ENCODE measurements at places on chromosomes 11 and 22.
A peak's percentile ranks its signal among the peaks of the same experiment; 100 is the strongest.

- DNase-seq = no peak
Observed at GRCh38 chr11:35486446-35486845, 39.0 kb downstream of the PAMR1 start.

DNA sequence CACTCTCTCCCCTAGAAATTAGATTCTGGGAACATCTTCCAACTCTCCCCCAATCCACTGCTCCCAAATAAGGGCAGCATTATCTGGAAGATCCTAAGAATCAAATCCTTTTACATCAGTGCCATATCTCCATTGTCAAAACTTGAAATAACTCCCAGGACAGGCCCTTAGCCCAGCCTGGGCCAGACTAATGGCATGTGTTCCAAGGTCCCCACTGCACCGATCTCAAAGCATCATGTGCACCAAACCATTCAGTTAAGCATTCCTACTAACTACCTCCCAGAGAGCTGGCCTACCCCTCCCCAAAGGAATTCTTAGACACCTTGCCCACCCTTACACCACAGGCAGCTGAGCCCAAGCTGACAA is 44.2 kb upstream of the POU2AF1 start:
- no peak for DNase-seq

DNA sequence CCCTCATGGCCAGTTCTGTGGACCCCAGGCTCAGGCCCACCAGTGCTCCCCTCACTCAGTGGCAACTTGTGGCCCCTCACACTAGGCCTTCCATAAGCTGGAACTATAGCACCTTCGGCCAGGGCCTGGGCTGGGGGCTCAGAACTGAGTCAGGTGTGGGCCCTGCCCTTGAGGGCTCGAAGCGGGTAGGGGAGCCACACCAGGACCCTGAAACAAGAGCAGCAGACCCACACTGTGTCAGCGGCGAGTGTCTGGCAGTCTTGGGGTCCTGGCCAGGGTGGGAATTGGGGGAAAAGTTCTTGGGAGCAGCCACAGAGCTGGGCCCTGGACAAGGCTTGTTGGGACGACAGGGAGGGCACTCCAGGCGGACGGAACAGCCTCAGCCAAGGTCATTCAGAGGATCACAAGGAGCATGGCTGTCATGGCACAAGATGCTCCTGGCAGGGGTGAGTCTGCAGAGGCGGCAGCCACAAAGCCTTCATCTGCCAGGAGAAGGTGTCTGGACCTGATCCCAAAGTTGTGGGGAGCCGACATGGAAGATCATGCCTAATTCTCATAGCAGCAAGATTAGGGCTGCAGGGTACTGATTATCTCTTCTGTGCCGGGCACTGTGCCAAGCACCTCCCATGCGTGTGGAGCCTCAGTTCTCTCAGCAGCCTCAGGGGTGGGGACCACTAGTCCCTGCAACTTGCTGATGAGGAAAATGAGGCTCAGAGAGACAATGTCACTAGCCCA is 50.7 kb downstream of the SHISAL1 start:
- no peak for DNase-seq

- DNase-seq = no peak
Observed at GRCh38 chr11:47899801-47900200, 51.7 kb upstream of the NUP160 start.

- no peak for DNase-seq
Observed at GRCh38 chr11:43923406-43924111, 18.9 kb upstream of the C11orf96 start.

- peak; percentile 88 for DNase-seq
Observed at GRCh38 chr11:62556108-62556874, 9.7 kb upstream of the AHNAK start.

DNA sequence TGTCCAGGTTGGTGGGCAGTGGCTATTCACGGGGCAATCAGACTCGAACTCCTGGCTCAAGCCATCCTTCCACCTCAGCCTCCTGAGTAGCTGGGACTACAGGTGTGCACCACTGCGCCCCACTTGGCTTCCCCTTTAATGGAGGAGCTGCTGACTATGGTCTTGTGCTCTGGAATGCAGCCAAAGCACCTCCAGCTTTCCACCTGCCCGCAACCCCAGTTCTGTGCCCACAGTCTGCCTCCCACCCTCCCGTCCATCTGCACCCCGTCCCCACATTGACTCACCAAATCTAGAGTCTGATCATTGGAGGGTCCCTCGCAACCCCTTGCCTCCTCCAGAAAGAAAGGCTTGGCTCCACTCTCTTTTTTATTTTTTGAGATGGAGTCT is 41.0 kb downstream of the KCNJ4 start:
- DNase-seq = no peak

GRCh38 chr11:47981667-47982404 is 1.5 kb downstream of the PTPRJ start:
- no peak for DNase-seq

- DNase-seq = no peak
Observed at GRCh38 chr11:1872267-1872985, 19.3 kb downstream of the PRR33 start.

GRCh38 chr11:47433157-47433556 is 6.9 kb upstream of the PSMC3 start:
- DNase-seq = no peak

GRCh38 chr11:65314501-65315203 is at the start of gene CDC42EP2:
Gene CDC42EP2, plus strand, starts transcription at chr11:65314866. Its CDS starts 6,033 bp downstream, at chr11:65320899.
- peak; percentile 66 for DNase-seq

DNA sequence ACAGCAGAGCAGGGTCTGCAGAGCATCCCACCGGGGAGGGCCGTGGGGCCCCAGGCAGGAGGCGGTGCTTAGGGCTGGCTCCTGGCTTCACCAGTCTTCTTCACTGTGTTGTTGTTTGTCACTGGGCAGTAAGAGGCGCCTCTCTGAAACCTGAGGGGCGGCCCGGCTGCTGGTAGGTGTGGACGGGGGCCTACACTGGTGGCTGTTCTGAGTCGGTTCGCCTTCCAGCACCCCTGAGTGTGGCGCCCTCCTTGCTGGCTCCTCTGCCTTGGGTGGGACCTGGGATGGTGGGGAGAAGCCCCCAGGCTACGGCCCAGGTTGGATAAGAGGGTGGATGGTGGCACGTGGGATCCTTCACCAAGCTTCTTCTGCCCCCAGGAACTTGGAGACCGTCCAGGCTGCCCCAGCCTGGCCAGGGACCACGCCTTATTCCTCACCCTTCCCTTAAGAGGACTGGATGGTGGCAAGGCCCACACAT is 10.4 kb upstream of the GRAMD4 start:
- DNase-seq = no peak

GRCh38 chr22:30426388-30427353 is 1.1 kb downstream of the MTFP1 start:
- peak; percentile 86 for DNase-seq

DNA sequence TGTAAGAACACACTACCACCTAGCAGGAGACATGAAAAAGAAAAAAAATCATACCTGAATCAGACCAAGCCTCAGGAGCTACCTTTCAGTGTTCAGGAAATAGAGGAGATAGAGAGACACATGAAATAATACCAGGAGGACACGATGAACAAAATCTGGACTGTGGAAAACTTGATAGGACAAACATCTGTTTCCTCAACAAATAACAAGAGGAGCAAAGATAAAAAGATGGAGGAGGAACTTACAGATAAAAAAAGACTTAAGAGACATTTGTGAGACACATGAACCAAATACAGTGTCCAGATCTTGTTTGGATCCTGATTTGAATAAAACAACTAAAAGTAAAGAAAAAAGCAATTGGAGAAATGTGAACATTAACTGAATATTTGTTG is 12.4 kb upstream of the KCNE3 start:
- DNase-seq = no peak

- no peak for DNase-seq
Observed at GRCh38 chr11:33017478-33017877, 1.8 kb downstream of the DEPDC7 start.

- DNase-seq = no peak
Observed at GRCh38 chr11:1481861-1482441, 4.6 kb downstream of the MOB2 start.

GRCh38 chr11:115170133-115170815 is 333.9 kb downstream of the CADM1 start:
- peak; percentile 29 for DNase-seq

DNA sequence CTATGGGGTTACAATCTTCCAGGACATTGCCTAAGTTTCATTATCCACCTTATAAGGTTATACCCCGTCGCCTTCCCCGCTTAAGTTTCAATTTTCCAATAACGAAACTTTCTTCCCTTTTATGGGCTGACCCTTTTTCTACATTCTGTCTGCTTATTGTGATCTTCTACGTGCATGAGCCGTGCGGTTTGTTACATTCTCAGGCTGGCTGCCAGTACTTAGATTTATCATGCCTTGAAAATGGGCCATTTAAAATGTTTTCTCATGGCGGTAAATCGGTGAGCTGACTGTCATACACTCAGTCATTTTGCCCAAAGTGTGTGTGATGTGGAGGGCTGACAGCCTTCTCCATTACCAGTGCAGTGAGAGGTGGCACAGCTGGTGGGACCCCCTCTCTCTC is 23.3 kb downstream of the DGCR6L start:
- no peak for DNase-seq

GRCh38 chr11:101807531-101807930 is 107.3 kb upstream of the CEP126 start:
- DNase-seq = no peak

DNA sequence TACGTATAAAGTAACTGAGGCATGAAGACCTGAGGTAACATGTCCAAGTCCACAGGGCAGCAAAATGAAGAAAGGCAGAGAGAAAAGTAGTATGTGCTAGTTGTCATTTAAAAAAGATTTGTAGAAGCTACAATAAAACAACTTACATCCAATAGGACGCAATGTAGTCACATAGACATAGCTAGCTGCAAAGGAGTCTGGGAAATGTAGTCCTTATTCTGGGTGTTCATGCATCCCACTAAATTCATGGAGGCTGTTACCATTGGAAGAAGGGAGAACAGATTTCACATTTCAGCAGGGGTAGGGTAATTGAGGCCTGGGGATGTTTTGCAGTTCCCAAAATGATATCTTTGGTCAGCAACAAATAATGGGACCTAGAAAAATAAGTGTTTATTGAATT is 571.4 kb downstream of the MIAT start:
- no peak for DNase-seq

DNA sequence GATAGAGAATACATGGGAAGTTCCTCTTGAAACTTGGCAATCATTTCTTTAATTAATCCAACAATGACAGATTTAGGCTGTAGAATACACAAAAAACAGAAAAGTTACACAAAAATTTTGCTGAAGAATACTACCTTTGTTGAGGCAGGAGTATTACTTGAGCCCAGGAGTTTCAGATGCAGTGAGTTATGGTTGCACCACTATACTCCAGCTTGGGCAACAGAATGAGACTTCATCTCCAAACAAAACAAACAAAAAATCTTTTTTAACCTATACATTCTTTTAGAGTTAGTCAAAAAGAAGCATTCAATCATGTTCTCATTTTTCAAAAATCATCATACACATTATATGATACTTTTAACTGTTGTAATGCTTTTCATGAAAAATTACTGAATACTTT is 22.1 kb downstream of the UEVLD start:
- DNase-seq = no peak

DNA sequence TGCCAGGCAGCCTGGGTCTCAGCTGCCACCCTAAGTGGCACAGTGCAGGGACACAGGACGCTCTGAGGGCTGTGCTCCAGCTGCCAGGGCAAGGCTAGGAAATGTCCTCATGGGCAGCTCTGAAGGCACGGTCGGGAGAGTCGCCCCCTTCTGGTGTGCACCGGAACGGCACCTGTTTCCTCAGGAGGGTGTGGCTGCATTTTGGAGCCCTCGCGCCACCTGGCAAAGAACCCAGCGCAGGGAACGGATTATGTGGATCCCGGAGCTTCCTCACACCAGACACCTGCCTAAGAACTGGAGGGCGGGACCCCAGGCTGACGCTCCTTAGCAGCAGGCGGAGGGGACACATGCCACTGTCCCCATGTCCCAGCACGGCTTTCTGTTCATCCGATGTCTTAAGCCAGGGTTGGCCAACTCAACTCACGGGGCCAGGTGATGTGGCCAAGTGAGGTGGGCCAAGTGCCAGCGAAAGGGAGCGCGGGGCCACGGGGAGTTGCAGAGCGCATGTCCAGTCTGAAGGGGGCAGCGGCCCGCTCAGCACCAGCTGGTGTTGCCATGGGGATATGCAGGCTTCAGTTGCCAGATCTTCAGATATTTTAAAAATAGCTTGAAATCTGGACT is 5.1 kb upstream of the SLC22A8 start:
- no peak for DNase-seq

GRCh38 chr11:36509694-36510593 is at the start of gene TRAF6:
Gene TRAF6, minus strand, starts transcription at chr11:36510272. Its CDS starts 8,757 bp downstream, at chr11:36501515.
- peak; percentile 86 for DNase-seq

DNA sequence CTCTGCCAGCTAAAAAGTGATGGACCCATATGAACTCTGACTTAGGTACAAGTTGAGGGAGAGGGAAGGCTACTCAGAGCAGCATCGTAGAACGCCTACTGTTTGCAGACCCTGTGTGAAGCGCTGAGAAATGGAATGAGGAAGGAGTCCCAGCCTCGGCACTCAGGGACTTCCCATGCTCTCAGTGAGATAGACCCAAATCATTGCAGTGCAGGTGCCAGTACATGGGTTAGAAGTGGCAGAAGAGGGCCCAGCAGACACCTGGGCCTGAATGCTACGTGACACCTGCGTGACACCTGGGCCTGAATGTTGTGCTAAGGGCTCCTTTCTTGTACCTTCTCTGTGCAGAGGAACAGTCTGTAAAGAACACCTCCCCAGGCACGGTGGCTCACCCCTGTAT is 2.6 kb upstream of the PDGFB start:
- no peak for DNase-seq

DNA sequence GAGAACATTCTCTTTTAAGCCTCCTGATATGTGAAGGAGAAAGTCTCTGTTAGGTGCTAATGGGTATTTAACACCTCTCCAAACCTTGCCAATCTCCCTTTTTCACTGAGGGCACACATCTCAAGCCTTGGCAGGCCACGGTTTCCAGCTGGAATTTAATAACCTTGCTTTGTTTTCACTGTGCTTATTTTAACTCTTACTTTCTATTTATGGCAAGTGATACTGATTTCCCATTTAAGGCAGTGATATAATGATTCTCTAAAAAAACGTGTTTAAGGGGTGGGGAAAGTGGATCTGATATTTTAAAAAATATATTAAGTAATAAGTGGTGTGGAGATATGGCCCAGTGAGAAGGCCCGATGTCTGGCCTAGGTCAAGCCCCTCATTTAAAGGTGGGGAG is 1.1 kb upstream of the RASD2 start:
- no peak for DNase-seq

All from CD4-positive, alpha-beta T cell treated with Interleukin-15 for 4 hours (primary cell).